ENCODE measurements at places on chromosomes 12 and 14.

- peak; percentile 39 for DNase-seq
Measured at GRCh38 chr14:51318813-51319597, 79.0 kb downstream of the TMX1 start.

GRCh38 chr12:69284131-69284530 is 44.8 kb downstream of the CPSF6 start:
- DNase-seq = peak; percentile 80

DNA sequence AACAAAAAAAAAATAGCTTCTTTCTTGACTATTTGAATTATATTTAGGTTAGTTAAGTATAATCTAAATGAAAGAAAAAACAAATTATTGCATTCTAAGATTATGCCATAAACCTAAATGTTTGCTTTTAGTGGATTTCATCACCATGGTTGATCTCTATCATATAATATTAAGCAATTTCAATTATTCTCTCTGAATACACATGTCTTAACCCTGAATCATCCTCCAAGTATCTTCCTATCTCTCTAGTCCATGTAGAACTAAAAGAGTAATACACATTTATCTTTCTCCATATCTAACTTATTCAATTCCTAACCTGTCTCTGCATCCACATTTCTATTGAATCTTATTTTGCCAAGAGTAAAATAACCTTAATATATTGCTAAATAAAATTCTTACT is 59.6 kb downstream of the PPFIA2 start:
- DNase-seq = no peak

GRCh38 chr14:93909429-93910128 is 17.6 kb upstream of the FAM181A start:
- no peak for DNase-seq

GRCh38 chr12:29187756-29188155 is 38.7 kb downstream of the FAR2 start:
- no peak for DNase-seq

DNA sequence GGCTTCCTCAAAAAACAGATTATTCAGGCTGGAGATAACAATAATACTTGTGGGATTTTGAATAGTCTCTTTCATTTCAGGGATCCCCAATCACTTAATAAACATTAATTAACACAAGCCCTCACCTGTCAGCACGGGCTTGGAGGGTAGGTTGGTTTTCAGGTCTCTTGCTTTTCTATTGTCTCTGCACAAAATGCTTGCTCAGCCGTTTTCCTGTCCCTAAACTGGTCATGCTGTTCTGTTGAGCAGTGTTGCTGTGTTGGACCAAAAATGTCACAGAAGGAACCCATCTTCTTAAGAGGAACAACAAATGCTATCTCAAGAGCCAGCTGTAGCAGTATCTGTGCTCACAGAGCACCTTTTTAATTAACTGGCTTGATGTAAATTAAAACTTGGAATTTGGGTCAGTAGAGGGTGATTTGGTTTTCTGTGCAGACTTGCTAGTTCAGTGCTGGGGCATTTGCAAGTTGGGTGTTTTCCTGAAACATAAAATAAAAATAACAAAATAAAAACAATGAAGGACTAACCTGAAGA is 231.8 kb upstream of the CRY1 start:
- no peak for DNase-seq

DNA sequence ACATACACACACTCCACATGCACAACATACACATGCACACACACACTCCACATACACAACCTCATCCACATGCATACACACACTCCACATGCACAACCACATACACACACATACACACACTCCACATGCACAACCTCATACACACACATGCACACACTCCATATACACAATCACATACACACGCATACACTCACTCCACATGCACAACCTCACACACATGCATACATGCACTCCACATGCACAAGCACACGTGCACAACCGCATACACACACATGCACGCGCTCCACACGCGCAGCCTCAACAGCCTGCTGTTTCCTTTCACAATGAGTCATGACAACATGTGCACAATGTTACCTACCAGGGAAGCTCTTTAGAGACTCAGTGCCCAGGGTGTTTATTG is 61.2 kb upstream of the TMEM132C start:
- DNase-seq = no peak

- no peak for DNase-seq
Measured at GRCh38 chr12:5900533-5901205, 44.4 kb downstream of the ANO2 start.

DNA sequence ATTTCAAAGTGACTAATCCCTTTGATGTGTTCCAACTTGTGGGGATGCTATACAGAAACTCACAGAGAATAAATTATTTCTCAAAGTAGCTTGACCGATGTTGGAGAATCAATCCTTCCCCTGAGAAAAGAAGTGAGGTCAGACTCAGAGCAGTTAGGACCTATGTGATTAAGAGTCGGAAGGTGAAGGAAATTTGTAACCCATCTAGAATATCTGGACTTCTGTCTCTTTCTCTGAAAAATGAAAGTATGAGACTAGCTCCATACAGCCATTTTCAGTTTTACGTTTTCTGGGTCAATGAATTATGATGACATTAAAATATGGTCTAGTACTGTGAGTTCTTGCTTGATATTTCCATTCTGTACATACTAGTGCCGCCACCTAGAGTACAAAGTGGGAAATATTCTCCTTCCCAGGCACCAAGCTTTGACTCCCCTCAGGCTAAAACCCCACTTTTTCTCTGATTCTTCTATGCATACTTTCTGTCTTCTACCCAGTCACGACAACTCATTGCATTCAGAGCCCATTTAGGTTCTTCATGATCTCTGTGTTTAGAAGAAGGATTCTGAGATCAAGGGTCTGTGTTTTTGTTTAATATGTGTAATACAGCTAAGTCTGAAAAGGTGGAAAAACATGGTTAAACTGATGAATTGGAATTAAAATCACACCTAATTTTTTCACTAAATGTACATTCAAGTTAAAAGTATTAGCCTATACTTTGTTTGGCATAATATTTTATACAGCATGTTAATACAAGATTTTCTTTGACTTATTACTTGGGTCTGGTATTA is 6.9 kb upstream of the NTS start:
- DNase-seq = peak; percentile 76

GRCh38 chr14:74733221-74733620 is 20.3 kb downstream of the FCF1 start:
- no peak for DNase-seq

- no peak for DNase-seq
Measured at GRCh38 chr12:70603044-70603443, 34.2 kb downstream of the PTPRB start.

DNA sequence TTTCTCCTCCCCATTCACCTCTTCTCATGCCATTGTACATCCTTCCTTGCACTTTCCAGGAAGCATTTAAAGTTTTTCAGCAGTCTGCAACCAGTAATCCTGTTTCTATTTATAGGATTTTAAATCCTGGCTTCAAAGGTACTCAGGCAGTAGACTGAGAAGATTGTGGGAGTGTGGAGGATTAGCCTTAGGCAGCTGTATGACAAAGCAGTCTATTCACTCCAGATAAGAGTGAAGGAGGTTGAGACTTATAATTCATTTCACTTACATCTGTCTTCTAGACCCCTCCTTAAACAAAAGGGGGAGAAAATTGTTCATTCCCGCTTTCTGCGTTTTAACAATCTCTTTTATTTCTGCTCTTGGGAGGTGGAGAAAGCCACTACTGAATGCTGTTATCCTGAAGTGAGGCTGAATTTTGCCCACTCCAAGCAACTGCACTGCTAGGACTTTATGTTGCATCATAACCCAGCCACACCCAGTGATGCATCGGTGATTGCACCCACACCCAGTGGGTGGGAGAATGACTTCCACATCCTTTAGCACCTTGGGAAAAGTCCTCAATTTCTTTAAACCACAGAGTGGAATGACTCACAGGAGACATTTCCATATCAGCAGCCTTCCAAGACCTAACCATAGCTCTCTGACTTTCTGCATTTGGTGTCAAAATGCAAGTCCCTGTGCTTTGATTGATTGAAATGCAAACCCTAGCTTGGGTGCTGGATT is 382.5 kb upstream of the ATP2B1 start:
- peak; percentile 88 for DNase-seq

- no peak for DNase-seq
Measured at GRCh38 chr12:100995771-100996170, 201.2 kb downstream of the ANO4 start.

DNA sequence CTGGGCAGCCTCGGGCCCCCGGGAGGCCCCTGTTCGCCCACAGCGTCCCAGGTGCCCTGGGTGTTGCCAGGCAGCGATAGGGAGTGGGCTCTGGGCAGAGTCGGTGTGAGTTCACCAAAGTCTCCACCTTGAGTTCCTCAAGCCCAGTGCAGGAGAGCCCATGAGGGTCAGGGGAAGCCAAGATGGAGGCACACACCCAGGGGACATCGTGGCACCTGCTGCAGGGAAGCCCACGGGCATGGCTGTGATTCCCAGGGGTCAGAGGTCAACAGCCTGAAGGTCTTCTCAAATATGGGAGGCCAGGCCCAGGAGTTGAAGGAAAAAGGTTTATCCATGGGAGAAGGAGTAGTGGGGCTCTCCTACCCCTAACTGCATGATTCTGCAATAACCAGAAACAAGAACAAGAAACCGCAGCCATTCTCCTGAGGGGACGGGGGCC is 148.8 kb downstream of the ADGRD1 start:
- DNase-seq = no peak

GRCh38 chr12:57452937-57453509 is 2.1 kb upstream of the INHBE start:
- peak; percentile 84 for DNase-seq

- no peak for DNase-seq
Measured at GRCh38 chr14:100602621-100603230, 15.5 kb upstream of the BEGAIN start.

GRCh38 chr12:51922146-51922545 is 14.8 kb downstream of the ACVRL1 start:
- DNase-seq = no peak

GRCh38 chr12:60211244-60211643 is 615.4 kb downstream of the SLC16A7 start:
- DNase-seq = no peak

DNA sequence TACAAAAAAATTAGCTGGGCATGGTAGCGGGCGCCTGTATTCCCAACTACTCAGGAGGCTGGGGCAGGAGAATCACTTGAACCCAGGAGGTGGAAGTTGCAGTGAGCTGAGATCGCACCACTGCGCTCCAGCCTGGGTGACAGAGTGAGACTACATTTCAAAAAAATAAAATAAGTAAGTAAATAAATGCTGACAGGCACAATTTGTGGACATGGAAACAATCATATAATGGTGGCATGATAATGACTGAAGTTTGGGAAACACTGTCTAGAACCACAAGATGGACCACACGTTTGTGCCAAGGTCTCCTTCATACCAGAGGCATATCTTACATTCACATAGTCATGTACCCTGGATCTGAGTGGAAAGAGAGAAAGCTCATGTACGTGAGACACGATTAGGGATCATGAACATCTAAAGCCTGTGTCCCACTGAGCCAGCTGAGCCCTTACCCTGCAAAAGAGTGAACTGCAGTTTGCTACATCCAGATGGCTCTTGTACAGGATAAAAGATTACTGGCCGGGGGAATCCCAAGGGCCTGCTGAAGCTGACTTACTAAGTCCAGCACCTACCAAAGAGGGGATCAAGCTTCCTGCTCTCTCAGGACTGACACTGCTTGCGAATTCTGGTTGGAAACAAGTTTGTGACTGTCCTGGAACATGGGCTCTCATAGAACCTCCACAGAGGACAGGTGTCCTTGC is 62.9 kb downstream of the TRAFD1 start:
- no peak for DNase-seq

DNA sequence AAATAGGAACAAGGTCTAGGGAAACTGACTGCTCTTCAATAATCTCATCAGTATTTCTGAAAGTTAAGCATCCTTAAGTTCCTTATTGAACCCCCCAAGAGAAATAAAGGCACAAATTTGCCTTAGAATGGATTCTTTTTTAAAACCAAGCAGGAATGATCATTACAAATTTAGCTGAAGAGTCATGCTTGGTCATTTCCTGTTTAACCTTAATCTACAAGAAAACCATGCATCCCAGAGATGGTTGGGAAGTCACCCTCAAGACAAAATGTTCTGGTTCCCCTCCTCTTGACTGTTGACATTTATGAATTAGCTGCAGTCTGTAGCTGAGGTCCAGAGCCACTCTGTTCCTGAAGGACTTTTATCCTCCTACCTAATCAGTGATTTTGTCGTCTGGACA is 291.8 kb upstream of the G2E3 start:
- peak; percentile 14 for DNase-seq

GRCh38 chr14:60396718-60397343 is 89.0 kb downstream of the C14orf39 start:
- no peak for DNase-seq

GRCh38 chr12:115000038-115000437 is 316.1 kb upstream of the TBX3 start:
- peak; percentile 42 for DNase-seq

DNA sequence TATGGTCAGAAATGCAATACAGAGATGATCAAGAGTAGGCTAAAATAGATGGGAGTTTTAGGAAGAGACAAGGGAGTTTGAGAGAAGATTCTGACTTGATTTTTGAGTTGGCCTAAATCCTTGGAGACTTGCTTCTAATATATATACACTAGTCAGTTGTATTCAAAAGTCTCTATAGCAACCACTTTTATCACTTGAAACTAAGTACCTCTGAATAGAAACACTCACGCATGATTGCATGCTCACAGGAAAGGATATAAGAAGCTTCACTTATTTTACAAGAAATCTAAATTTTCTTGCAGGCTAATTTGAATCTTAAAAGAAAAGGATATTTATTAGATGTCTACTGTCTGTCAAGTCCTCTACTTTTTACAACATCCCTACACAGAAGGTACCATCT is 316.8 kb downstream of the SNAPC1 start:
- DNase-seq = no peak

DNA sequence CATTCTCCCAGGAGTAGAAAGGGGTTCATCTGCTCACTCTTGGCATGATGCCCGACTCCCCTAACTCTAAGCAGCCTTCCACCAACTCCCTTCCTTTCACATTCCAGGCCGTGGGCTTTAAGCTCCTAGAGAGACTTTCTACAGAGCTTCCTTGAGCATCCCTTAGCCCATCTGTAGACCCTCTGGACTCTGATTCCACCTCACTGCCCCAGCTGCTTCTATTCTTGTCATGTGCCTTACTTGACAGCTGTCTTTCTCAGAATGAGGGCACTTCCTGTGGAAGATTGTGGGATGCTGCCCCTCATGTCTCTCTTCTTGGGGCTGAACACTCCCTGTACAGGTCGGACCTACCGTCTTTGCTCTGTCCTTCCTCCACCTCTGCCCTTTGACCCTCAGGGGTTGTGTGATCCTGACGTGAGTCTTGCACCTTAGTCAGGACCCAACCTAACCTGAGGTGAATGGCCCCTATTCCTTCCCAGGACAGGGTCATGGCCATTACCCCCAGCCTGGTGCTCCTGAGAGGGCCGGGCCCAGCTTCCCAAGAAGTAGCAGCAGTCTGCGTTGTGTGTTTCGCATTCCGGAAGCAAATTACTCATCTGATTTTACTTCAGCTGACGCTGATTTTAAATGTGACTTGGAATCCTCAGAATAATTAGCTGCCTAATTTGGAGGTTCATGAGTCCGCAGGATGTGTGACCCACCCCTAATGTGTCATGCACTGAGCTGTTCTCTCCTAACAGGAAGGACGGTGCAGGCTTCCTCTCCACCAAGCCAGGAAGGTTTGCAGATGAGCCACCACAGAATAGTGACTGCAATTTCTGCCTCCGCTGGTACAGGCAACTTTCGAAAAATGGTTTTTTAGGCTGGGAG is 2.7 kb upstream of the GALNT6 start:
- peak; percentile 88 for DNase-seq

GRCh38 chr12:69998011-69998410 is 173.0 kb downstream of the MYRFL start:
- DNase-seq = no peak

GRCh38 chr14:99946652-99947489 is 118.4 kb upstream of the EVL start:
- peak; percentile 20 for DNase-seq

- no peak for DNase-seq
Measured at GRCh38 chr14:45990252-45990651, 661.3 kb downstream of the RPL10L start.

All from fibroblast of skin of scalp (primary cell).